ENCODE measurements at places on chromosomes 6 and 20.
A peak's percentile ranks its signal among the peaks of the same experiment; 100 is the strongest.

- DNase-seq, result peak; percentile 57
Measured at GRCh38 chr6:54860739-54861138, 14.2 kb downstream of the FAM83B start.

DNA sequence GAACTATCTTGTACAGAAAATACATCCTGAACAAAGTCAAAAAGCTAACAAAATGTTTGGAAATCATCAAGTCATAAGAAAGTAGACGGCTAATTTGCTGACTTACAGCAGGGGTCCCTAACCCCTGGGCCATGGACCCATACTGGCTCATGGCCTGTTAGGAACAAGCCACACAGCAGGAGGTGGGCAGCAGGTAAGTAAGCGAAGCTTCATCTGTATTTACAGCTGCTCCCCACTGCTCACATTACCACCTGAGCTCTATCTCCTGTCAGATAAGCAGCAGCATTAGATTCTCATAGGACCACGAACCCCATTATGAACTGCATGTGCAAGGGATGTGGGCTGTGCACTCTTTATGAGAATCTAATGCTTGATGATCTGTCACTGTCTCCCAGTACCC, 115.5 kb downstream of the CDK19 start:
- no peak for DNase-seq

DNA sequence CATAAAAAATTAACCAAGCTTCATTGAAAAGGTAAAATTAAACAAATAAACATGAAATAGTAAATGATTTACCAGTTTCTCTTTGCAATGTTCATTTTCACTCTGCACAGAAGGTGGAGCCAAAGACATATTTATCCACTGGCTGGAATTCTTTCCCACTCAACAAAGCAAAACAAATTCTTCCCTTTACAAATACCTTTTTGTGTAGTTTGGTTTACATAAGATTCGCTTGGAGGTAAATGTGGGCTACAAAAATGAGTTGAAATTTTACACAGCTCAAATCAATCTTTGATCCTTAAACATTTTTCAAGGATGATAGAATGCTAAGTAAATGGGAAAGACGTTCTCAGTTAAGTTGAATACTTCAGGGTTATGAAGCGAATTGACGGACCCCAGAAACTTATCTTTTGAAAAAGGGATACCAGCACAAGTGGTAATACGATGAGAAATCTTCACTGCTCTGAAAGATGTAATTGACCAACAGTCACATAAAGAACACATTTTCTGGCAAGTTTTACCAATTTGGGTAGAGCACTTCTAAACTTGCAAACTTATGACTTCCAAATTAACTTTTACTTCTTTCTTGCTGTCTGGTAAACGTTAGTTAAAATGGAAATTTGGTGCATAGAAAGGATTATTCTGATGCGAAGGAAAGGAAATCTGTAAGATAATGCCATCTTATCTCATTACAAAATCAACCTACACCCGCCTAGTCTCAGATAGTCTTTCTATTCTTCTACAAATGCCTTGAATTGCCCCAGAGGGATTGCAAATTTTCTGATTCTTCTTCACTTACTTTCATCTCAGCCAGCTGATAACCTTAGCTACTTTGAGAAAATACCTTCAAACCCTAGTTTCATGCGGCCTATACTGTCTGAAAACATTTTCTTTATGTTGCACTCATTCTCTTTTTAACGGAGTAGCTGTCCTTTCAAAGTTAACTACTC, 4.7 kb upstream of the GJA1 start:
- peak; percentile 49 for DNase-seq

DNA sequence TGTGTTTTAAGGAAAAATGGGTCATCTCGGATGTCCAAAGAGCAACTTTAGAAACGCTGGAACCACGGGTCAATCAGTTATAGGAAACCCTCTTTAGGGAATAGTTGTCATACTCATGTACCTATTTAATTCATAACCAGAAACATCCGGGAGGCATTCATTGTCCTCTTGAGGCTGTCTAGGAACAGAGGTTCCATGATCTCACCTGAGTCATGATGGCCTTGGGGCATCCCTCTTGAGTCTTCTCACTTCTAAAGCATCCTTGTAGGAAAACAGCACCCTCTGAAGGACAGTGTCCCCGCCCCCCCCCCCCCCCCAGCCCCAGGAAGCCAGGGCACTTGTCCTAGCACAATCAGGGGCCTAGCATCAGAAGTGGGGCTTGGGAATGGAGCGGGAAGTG, 46.3 kb upstream of the CDH4 start:
- DNase-seq, result no peak

GRCh38 chr6:105291525-105291924, 111.4 kb downstream of the PREP start:
- DNase-seq, result no peak

All from ACHN (cell line).